RWPE2 (cell line): ENCODE measurements at places on chromosomes 1 and 21.
A peak's percentile ranks its signal among the peaks of the same experiment; 100 is the strongest.

GRCh38 chr1:6127587-6128163 is 52.4 kb downstream of the CHD5 start:
- peak; percentile 89 for DNase-seq

GRCh38 chr1:185645162-185645640 is 89.0 kb upstream of the HMCN1 start:
- no peak for DNase-seq

- DNase-seq, result peak; percentile 35
These were observed 30.3 kb downstream of the ZNF362 start for GRCh38 chr1:33286451-33287185.

- no peak for DNase-seq
These were observed 19.4 kb downstream of the ENO1 start for GRCh38 chr1:8858888-8859706.

DNA sequence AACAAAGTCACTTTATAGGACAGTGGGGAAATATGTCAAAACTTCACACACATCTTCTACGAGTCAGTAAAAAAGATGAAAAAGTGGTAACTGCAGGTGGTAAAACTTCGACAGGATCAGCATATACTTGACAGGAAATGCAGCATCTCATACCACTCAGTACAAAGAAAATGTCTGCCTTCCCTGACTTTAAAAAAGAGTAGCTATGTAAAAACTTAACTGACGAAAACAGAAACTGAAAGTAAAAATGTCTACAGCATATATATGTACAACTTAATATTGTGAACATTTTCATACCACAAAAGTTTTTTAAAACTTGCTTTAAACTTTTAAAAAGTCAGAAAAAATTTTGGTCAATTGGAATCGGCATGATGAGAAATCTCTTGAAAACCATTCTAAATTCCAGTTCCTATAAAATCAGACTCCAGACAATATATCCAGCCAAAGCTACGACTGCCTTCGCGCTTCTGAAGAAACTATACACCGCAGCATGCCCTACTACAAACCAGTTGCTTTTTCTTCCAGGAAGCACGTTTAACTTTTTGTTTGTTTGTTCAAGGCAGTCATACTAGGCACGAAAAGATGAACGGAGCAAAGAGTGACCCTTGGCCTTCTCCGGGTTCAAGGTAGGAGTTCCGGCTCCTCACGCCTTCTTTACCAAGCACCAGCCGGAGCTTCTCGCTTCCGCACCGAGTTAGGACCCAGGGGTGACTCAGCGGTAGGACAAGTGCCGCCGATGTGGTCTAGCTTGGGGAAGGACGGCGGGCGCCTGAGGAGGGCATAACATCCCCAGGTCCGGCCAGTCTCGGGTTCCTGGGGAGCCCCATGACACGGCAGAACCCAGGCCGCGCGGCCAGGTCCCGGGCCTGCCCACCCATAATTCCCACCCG is 612 bp downstream of the PSMA5 start:
- peak; percentile 79 for DNase-seq

GRCh38 chr1:89295187-89295586 is 22.5 kb upstream of the GBP5 start:
- DNase-seq, result no peak

DNA sequence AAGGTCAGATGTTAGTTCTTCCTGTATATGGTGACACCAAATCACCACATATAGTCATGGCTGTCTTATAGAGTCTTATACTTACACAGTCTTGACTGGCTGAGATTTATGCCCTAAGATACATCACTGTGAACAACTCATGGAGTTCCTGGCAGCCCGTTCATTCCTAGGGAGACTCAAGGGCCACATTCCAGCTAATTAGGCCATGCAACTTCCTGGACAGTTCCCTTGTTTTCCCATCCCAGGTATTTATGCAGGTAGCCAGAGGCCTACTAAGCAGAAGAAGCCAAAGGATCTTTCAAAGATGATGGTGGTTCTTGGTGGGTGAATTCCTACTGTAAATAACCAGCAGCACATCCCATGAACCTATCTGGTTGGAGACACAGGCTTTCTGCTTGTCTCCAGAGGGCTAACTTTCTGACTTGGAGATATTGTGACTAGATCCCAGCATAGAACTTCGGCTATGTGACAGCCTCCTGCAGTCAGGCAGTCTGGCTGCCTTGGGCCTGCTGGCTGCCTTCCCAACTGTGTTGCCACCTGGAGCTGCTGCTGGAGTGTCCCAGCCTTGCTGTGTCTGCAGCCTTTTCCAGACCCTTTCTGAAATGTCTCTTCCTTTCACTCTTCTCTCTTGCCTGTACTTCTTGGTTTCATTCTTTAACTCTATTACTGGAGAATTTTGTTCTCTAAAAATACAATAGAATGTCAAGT is 283.8 kb downstream of the CACNA1E start:
- DNase-seq, result no peak

GRCh38 chr1:76294482-76295194 is 220.1 kb downstream of the ST6GALNAC3 start:
- no peak for DNase-seq

GRCh38 chr1:224769452-224770335 is 153.6 kb downstream of the CNIH3 start:
- no peak for DNase-seq

GRCh38 chr21:44579056-44579832 is 1.2 kb downstream of the KRTAP10-5 start:
- no peak for DNase-seq

DNA sequence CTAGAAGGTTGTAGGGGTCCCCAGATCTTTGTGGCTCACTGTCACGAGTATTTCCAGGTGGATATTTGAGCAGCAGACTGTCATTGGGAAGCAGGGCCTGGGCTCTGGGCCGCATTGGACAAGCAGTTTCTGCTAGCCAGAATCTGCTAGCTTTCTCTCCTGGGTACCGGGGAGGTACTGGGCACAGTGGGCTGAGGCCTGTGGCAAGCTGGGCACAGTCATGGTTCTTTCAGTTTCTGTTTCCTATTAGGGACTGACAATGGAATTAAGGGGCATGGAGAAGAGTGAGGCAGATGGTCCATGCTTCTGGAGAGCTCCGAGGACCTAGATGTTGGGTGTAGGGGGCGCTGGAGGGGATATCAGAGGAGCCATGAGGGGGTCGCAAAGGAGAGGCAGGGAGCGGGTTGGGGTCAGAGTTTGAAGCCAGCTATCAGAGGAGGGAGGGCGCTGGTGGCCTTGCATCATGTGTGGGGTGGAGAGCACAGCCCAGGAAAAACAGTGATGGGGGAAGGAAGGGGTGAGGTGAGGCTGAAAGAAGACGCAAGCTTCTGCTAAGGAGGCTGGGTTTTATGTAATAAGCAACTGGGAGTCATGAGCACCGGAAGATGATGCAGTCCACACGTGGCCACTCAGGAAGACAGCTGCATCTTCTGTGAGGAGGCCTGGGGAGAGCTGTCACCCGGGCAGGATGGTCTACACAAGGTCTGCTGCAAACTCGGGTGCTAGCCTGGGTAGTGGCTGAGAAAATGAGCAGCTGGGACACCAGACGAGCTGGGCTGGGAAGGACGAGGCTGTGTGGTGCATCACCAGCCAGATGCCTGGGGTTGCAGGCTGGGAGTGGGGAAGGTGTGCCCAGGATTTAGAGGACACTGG is 72.7 kb downstream of the IER5 start:
- no peak for DNase-seq

DNA sequence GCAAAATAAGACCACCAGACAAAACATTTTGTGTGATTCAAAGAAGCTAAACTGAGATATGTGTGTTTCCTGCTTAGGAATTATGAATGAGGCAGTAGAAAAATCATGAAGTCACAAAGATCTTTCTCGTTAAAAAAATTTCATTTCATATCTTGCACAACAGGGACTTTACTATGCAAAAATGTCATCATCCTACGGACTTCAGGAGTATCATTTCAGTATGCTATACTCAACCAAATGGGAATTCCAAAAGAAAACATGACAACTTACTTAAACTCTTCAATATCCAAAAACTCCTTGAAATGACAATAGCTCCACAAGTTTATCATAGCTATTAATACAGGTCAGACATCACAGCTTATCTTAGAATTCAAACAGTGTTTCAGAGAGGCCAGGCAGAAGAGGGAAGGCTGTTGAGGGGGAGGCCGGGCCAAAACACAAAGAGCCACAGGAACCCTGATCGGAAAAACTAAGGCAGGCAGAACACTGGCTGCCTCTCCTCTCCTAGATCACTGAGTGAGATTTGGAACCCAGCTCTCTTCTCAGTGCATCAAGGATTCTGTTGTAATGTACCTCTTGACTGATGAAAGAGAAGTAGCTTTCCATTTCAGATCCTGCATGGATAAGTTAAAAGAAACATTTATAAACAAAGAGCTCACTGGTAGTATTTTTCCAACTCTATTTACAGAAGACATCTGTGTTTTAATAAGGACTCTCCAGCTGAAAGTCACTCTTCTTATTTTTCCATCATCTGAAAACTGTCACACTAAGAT is 66.9 kb downstream of the TESK2 start:
- DNase-seq, result no peak

DNA sequence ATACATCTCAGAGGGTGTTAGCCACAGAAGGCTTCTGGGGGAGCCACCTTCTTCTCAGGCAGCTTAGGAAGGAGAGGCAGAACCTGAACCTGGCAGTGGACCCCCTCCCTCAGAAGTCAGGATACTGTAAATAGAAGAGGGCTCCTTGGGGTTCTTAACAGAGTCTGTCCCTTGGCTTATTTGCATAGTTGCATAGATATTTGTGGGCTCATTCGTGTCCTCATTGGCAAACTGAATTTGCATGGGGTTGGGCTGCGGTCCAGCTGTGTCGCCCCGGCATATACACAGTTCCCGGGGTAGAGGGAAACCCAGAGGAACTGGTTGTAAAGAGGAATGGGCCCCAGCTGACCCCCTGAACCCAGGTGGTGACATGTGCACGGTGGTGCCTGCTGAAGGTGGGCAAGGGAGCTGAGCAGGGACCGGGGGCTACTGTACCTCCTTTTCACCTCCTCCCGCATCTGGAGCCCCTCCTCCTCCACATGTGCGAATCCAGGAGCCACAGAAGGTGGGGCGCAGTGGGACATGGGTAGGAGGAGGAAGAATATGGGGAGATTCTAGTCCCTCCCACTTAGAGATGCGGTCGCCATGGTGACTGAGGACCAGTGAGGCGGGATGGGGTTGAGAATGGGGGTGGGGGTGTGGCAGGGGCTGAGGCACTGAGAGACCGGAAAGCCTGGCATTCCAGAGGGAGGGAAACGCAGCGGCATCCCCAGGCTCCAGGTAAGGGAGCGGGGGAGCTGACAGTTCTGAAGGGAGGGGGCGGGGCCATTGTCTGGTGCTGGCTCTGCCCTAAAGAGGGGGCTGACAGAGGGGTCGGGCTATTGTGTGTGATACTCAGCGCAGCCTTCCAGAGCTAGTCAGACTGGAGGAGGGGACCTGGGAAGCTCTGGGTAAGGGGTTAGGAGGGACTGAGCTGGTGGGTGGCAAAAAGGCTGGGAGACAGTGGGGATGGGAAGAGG is 3.7 kb upstream of the SEMA4A start:
- no peak for DNase-seq

- DNase-seq, result no peak
These were observed 4.7 kb downstream of the ADGRB2 start for GRCh38 chr1:31759298-31760023.

- no peak for DNase-seq
These were observed 92.7 kb downstream of the SNX7 start for GRCh38 chr1:98754176-98754575.

- peak; percentile 71 for DNase-seq
These were observed 84.4 kb downstream of the NKAIN1 start for GRCh38 chr1:31155216-31155806.

- no peak for DNase-seq
These were observed 118.8 kb upstream of the PBX1 start for GRCh38 chr1:164440232-164440631.

GRCh38 chr1:27967884-27968466 is 8.2 kb downstream of the XKR8 start:
- DNase-seq, result no peak

- no peak for DNase-seq
These were observed 303.6 kb downstream of the LMO4 start for GRCh38 chr1:87632232-87632631.

- DNase-seq, result no peak
These were observed 6.5 kb downstream of the KCNN3 start for GRCh38 chr1:154863315-154864174.

DNA sequence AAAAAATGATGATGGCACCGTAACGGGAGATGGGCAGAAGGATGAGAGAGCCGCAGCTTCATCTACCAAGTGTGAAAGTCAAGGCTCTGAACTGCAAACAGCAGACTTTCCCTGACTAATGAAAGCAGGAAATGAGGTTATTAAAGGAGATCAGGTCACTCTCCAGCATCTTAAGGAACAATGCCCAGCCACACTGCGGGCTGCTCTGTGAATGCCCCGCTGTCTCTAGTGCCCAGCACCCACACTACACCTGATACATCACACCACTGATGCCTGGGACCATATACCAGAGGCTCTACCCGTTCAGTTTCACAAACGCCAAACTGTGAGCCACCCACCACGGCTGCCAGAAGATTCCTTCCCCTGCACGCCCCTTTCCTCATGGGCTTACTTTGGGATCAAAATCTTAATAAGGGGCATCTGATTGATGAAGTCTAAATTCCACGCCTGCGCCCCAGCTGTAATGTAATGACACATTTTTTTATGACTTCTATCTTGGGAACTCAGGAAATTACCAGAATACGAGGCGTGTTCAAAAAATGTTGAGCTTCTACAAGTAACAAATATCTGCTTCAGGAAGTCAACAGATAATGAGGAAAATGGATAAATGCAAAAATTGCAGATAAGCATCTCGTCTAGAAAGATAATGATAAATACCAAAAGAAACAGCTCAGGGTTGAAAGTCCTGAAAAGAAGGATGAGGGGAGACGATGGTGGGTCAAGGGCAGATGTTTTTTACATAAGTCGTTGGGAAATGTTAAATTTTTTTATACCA is 72.0 kb downstream of the MIS18A start:
- DNase-seq, result no peak

DNA sequence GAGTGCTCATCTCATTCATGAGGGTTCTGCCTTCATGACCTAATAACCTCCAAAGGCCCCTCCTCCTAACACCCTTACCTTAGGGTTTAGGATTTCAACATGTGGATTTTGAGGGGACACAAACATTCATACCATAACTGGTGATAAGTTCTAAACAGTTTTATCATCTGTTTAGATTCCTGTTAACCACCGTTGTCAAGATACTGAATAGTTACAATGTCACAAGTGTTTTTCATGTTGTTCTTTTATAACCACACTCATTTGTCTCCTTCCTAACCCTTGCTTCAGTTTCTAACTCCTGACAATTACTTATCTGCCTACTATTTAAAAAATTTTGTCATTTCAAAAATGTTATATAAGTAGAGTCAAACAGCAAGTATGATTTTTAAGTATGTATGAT is 86.0 kb downstream of the NCAM2 start:
- no peak for DNase-seq

GRCh38 chr1:119878171-119878570 is 18.1 kb downstream of the ADAM30 start:
- no peak for DNase-seq

GRCh38 chr1:97925151-97925550 is 4.3 kb upstream of the DPYD start:
- no peak for DNase-seq

DNA sequence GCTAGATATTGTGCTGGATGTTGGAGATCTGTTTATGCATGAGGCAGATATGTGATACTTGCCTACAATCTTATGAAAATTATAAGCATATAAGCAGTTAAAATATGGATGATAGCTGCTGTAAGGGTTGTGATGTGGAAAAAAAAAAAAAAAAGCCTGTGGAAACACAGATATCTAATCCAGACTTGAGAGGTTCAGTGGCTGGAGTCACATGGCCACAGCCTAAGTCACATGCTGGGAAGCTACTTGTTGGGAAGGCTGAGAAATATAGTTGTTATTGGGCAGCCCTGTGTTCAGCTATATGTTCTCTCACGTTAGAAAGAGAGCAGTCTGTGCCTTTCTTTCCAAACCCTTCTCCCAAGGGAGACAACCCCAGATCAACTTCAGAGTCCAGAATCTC is 15.1 kb downstream of the RAVER2 start:
- DNase-seq, result no peak

GRCh38 chr1:13788795-13789194 is 88.8 kb downstream of the PRDM2 start:
- no peak for DNase-seq
